ENCODE measurements at places on chromosomes 12 and 14. TPM values are rescaled to one million over a fixed set of nuclear protein-coding genes. Genes with fewer than 3 reads are reported as not detected.

Gene ALKBH1
- 3.3 TPM for polyA plus RNA-seq

Gene B3GNT4
- polyA plus RNA-seq, result not detected

Gene ALKBH2
- polyA plus RNA-seq, result 11.6 TPM

Gene GSC
- not detected for polyA plus RNA-seq

Gene RNASE7
- polyA plus RNA-seq, result not detected

Gene B4GALNT1
- polyA plus RNA-seq, result not detected

Gene RGS6
- polyA plus RNA-seq, result not detected

Gene KRT79
- not detected for polyA plus RNA-seq

Gene SERPINA9
- not detected for polyA plus RNA-seq

Gene CLECL1
- not detected for polyA plus RNA-seq

Gene PSMC1
- polyA plus RNA-seq, result 139 TPM

Gene AMIGO2
- polyA plus RNA-seq, result 6.5 TPM

Gene GLIPR1L1
- not detected for polyA plus RNA-seq

Gene AHNAK2
- polyA plus RNA-seq, result not detected

Gene NKX2-1
- not detected for polyA plus RNA-seq
